ENCODE measurements at places on chromosomes 11 and 22.
A peak's percentile ranks its signal among the peaks of the same experiment; 100 is the strongest.

GRCh38 chr11:6553634-6554033 is 49.8 kb downstream of the RRP8 start:
- DNase-seq: no peak

- no peak for DNase-seq
These were observed 5.0 kb upstream of the CCDC88B start for GRCh38 chr11:64334764-64335735.

DNA sequence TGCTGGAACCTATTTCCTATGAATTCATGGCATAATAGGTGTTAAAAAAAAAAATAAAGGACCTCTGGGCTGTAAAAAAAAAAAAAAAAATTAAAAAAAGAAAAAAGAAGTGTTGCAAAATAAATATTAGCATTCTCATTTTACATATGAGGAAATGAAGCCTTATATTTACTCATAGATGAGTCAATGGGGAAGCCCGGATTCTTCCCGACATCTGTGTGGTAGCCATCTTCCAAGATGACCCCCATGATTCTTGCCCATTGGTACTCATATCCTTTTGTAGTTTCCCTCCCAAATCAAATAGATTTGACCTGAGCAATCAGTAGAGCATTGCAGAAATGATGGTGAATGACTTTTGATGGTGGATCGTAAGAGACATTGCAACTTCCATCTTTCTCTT is 3.0 kb upstream of the SWAP70 start:
- DNase-seq: no peak

DNA sequence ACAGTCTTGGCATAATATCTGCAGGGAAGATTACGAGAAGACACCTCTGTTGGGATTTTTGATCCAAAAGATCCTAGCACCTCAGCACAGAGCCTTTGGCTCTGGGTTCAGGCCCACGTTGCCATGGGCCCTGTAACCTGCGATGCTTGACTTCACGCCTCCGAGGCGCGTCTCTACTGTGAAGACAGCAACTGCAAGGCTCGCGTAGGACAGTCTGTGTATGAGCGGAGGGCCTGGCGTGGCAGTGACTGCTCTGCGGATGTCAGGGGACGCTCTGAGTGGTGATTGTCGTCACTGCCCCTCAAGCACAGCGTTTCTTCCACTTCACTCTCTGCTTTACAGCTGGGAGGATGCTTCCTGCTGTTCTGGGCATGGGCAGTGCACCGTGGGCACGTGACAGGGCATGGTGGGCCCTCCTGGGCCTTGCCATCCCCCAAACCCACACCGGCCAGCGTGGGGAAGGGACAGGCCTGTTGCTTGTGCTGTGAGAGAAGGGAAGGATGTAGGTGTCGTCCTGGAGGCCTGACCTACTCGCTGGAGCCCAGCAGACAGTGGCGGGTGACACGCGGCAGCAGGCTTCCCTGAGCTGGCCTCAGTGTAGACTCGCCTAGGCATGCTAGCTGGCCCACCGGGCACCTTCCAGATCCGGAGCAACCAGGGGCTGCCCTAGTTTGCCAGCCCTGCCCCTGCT is 26.5 kb downstream of the GLB1L2 start:
- no peak for DNase-seq

DNA sequence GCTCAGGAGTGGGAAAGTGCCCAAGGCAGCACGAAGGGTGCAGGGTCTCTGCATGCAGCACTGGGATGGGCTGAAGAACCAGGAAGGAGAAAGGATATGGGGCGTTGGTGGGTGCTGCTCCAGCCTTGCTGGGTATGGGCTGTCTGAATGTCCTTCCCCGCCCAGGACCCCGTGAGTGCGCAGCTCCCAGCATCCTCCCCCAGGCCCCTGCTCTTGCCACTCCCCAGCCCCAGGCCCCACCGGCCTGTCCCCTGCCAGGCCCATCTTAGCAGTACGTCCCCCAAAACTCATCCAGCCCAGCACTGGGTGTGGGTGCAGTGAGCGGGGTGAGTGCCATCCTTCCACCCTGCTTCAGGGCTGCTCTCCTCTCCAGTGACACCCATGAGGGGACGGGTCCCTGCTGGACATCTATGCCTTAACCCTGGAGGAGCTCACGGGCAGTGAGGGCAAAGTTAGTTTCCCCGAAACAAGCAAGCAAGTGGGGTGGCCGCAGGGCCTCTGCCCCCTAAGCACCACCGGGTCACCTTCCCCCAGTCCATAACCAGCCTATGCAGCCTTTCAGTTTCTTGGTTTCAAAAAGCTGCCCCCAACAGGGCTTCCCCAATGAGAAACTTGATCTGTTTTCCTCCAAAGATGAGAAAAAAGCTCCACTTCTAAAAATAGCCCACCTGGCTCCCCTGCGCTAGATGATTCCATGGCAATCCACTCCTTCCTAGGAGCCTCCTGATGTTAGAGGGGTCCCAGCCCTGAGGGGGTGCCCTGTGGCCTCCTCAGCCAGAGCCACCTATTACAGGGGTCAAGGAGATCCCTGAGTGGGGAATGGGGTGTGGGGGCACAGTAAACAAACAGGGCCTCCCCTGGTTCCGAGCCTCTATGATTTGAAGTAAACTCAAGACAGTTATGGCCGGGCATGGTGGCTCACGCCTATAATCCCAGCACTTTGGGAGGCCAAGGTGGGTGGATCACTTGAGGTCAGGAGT is 103.8 kb downstream of the MORC2 start:
- DNase-seq: no peak

- no peak for DNase-seq
These were observed 79.8 kb downstream of the C11orf58 start for GRCh38 chr11:16818284-16818683.

- DNase-seq: no peak
These were observed 108.7 kb upstream of the CD82 start for GRCh38 chr11:44456544-44457300.

GRCh38 chr11:102423936-102424335 is 28.6 kb downstream of the TMEM123 start:
- no peak for DNase-seq

GRCh38 chr11:75280227-75280701 is 39.7 kb downstream of the TPBGL start:
- peak; percentile 82 for DNase-seq

DNA sequence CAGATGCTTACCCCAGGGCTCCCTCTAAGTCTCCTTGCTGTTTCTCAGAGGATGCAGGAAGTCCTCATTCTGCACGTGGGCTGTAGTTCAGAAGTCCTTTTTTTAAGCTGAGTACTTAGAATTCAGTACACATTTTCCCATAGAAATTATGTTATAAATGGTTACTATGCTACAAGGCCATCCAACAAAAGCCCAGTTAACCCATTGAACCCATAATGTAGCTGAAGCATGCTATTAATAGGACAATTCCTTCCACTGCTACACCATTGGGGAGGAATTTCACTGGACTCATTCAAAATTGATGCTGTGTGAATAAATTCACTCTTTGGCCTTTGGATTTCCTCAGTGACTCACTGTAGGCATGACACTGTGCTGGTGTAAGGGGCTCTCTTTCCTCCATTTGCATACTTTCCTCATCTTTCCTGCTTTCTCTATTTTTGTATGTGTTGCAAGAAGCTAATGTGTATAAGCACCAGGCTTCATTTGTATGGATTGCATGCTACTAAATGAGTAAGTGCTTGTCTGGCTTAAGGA is 148.0 kb downstream of the NTM start:
- no peak for DNase-seq

DNA sequence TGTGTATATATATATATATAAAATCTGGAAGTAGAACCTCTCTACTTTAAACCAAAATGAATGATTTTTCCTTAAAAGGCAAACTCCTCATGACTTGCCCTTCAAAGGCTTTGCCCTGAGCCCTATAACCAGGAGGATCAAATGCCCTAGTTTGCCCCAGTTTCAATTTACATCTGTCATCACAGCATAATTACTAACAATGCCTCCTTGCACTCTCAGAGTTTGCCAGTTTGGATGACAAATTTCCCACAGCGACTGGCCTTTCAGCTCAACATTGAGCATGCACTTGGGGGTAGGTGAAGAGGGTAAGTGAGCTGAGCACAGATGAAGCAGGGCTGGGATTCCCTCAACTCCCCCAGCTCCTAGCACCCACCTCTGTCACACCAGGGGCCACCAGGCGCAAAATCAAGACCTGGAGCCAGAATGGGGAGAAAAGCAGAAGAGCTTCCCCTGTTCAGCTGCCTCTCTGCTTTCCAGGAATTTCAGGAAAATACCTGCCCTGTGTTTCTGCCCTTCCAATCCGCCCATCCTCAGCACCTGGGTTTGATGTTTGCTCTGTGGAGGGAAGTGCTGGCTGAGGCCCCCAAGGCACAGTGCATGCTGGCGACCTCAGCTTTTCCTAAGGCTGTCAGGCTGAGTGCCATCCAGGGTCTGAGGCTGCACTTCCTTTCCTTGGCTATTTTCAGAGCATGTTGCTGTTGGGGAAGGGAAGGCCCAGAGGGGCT is 67.5 kb downstream of the ADAMTS15 start:
- no peak for DNase-seq

DNA sequence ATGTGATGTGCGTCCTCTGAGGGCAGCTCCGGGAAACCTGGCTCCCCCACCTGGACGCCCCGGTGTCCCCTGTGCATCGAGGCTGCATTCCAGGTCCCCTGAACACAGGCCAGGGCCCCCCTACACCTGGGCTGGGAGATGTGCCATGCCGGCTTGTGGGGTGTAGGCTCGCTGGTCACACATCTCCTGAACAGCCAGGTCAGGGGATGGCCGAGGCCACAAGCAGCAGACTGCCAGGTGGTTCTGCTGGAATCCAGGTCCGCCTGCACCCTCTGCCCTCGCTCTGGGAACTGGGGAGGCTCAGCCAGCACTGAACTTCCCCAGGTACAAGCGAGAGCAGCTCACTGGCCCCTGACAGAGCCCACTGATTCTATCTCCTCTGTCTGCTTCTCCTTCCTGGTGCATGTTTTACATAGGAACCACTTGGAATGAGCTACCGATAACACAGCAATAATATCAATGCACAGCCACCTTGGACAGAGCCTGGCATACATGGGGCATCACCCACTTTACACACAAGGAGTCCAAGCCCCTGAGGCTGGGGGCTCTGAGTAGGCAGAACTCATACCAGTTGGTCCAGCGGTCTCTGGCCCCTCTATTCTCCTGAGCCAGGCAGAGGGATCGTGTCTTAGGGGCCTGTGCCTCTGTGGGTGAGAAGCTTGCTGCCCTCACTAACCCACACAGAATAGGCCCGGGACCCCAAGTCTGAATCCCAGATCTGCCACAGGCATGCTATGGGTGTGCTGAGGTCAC is 46.8 kb downstream of the TBX1 start:
- no peak for DNase-seq

- no peak for DNase-seq
These were observed 29.8 kb upstream of the MSANTD2 start for GRCh38 chr11:124829986-124830385.

DNA sequence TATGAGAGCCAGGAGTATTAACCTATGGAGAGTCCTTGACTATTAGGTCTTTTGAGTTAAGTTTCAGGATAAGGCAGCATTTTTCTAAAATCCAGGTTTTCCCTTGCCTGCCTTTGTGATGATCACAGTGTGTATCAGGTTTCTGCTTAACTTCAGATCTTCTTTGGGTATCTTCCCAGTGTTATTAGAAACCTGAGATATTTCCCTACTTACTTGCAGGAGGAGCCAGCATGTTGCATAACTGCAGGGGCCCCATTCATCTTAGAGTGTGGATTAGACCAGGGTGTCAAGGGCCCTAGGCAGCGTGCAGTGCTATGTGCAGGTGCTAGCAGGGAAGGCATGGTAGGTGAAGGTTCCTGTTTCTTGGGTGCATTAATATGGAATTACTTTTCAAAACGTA is 69.5 kb downstream of the ZNRF3 start:
- DNase-seq: no peak

- no peak for DNase-seq
These were observed 11.9 kb downstream of the APOL2 start for GRCh38 chr22:36227396-36227795.

DNA sequence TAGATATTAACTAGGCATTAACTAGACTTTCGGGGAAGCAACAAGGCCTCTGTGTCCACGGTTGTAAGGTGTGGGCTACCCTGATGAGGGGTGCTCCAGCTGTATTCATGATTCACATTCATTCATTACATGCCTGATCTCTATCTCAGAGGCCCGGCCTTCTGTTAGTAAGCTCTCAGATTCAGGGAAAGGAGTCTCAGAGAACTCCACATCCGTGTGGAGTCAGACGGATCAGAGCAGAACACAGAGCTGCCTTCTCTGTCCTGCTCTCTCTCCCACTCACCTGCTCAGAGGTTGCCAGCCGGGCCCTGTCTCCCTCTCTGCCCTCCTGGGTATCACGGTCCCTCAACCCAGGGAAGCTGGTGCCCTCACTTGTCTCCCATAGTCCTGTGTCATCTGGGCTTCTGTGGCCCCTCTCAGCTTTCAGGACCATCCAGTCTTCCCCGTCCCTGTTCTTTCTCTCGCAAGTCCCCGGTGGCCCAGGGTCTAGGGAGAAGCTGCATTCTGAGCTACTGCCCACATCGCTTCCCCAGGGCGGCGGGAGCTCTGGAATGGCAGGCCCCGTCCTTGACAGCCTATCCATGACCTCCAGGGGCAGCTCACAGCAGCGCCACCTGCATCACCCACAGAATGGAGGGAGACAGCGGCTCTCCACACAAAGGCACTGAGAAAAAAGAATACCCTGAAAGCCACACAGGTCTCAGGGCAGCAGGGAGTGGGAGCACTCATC is 4.3 kb downstream of the TP53AIP1 start:
- no peak for DNase-seq

- DNase-seq: no peak
These were observed 12.7 kb upstream of the PANX2 start for GRCh38 chr22:50157709-50158375.

DNA sequence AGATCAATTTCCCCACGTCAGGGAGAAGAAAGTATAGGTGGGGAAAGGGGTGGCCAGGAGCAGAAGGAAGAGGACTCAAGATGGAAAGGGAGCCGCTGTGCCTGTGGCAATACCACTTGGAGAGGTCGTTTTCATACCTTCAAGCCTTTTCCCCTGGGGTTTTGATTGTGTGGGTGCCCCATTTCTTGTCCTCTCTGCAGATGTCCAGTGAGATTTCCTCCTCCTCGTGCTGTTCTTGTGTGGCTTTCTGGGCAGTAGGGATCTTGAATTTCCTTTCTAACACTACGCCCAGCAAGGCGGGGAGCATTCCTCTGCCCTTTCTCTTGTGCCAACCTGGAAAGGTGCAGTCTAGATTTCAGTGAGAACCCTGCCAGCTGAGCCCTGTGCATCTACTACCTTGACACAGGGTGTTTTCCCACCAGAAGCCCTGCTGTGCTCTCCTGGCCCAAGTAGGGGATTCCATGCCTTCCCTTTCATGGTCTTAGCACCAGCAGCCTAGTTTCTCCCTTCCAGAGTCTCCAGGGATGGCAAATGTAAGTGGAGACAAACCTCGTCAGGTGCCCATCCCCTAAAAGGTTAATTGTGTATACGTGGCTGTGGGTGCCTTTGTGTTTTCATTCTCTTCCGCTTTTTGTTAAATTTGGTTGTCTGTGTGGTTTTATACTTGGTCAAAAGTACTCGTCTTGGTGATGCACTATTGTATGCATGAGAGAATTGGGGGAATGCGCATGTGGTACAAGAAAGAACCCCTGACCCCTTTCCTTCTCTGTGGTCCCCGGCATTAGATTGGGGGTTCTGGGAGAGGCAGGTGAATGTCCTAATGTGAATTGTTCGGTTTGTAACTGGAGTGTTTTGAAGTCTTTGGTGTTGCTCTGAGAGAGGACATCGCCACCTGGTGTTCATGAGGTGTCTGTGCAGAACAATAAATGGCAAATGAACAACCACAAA is 71.4 kb upstream of the MPEG1 start:
- peak; percentile 36 for DNase-seq

- no peak for DNase-seq
These were observed 28.9 kb downstream of the SIK2 start for GRCh38 chr11:111631024-111631665.

All from hippocampal formation (tissue), 2 donors.